ENCODE measurements at places on chromosomes 1 and 21. TPM values are rescaled to one million over a fixed set of nuclear protein-coding genes. Genes with fewer than 3 reads are reported as not detected.
A peak's percentile ranks its signal among the peaks of the same experiment; 100 is the strongest.

DNA sequence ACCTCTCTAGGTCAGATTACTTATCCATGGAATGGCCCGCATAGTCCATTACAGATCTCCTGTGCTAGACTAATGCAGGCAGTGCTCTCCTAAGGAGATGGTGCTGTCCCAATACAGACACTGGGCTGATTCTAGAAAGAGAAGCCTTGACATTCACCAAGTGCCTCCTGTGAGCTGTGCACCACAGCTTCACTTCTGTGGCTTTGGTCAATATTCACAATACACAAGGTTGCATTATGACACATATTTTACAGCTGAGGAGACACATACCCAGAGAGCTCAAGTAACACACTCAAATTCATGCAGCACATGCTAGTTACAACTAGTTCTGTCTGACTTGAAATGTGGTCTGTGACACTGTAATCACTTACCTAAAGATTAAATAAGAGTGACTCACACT lies 59.4 kb upstream of the LRRC8B start:
- DNase-seq: no peak

GRCh38 chr1:204350857-204351573 lies 8.7 kb downstream of the PLEKHA6 start:
- peak; percentile 59 for DNase-seq

DNA sequence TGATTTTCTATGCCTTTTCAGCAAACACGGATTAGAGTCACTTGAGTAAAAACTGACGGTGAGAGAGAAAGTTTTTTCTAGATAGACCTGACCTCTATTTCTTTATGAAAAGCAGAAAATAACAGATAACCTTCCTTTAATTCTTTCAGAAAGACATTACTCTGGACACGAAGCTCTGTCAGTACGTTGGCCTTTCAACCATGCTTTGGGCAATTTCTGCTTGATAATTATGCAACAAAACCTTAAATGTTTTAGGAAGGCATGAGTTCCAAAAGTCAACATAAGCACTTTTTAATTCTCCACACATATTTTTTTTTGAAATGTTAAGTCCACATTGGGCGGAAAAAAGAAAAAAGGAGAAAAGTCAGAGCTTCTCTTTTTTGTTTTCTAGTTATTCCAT lies 137.8 kb downstream of the AKT3 start:
- DNase-seq: no peak

DNA sequence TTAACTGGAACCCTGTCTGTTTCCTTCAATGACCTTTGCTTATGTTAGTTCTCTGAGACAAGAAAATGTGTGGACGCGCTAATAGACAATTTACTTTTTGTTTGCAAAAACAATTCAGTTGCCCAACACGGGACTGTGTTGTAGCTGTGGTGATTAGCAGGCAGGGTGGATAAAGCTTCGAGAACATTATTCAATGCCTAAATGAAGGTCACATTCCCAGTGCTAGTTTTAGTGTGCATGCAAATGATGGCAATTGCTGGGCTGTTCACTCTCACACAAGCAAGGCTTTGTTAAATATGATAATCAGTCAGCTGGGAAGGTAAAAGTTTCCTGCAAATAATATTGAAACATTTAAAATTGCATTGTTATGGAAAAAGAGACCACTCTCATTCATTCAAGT lies 188.4 kb downstream of the BACH1 start:
- no peak for DNase-seq

GRCh38 chr21:14673649-14674048 lies 127.5 kb upstream of the SAMSN1 start:
- no peak for DNase-seq

- no peak for DNase-seq
These were observed 3.8 kb downstream of the STRIP1 start for GRCh38 chr1:110038271-110038670.

Gene ACTA1
- polyA plus RNA-seq: not detected

Gene CA14
- polyA plus RNA-seq: 0.09 TPM

Gene CYP4B1
- not detected for polyA plus RNA-seq

Gene CAPN8
- not detected for polyA plus RNA-seq

Gene SOX13
- 2.0 TPM for polyA plus RNA-seq

Gene FCAMR
- not detected for polyA plus RNA-seq
